NCI-H345 (cell line): ENCODE measurements at places on chromosomes 12 and 14.

- no peak for DNase-seq
Measured at GRCh38 chr12:92421042-92421441, 275.4 kb upstream of the BTG1 start.

GRCh38 chr14:51972566-51972965, 16.8 kb upstream of the RTRAF start:
- no peak for DNase-seq

- DNase-seq, result no peak
Measured at GRCh38 chr12:45182511-45182910, 33.4 kb upstream of the ANO6 start.

DNA sequence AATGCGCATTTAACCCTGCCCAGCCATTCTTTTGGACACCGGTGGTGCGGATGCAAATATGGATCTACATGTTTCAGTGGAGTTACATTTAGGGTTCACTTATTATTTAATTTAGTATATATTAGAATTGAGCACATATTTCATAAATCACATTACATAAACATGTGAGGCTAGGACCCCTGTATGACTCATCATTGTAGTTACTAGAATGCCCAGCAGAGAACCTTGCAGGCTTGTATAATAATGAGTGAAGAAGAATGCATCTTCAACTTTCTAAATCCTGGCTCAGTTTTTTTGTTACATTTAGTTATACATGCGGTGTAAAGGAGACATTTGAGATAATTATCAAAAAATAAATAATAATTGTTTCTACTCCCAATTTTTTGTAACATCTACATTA, 369.0 kb downstream of the ATP23 start:
- no peak for DNase-seq

DNA sequence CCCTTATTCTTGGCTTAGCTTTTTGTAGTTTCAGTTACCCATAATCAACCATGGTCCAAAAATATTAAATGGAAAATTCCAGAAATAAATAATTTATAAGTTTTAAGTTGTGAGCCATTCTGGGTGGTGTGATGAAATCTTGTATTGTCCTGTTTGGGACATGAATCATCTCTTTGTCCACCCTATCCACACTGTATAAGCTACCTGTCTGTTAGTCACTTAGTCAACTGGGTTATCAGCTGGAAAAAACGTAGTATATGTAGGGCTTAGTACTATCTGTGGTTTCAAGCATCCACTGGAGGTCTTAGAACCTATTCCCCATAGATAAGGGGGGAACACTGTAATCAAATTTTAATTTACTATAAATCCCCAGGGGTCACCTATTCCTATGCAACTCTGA, 52.7 kb downstream of the NKX2-1 start:
- DNase-seq, result no peak
